ENCODE measurements at places on chromosomes 13 and 19.

- DNase-seq: no peak
Measured at GRCh38 chr19:1896508-1896907, 8.7 kb upstream of the ADAT3 start.

GRCh38 chr13:106432636-106433035 is 102.8 kb downstream of the EFNB2 start:
- no peak for DNase-seq

- DNase-seq: no peak
Measured at GRCh38 chr13:101545521-101545920, 93.0 kb downstream of the ITGBL1 start.

- no peak for DNase-seq
Measured at GRCh38 chr19:6253954-6254733, 25.6 kb downstream of the MLLT1 start.

DNA sequence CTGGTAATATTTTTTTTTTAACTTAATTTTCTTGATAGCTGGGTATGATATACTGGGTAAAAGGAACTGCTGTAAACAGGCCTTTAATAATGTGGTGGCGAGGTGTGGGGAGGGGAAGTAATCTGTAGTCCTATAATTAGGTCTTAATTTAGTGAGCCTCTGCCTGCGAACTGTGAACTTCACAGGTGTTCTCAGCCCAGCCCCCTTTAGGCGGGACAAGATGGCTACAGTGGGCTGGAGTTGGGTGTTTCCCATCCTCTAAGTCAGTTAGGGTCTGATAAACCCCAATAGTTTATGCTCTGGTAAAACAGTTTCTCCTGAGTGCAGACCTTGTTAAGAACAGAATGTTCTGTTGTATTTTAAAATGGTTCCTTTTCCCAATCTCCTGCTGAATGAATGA is 97.6 kb upstream of the SERP2 start:
- DNase-seq: no peak

DNA sequence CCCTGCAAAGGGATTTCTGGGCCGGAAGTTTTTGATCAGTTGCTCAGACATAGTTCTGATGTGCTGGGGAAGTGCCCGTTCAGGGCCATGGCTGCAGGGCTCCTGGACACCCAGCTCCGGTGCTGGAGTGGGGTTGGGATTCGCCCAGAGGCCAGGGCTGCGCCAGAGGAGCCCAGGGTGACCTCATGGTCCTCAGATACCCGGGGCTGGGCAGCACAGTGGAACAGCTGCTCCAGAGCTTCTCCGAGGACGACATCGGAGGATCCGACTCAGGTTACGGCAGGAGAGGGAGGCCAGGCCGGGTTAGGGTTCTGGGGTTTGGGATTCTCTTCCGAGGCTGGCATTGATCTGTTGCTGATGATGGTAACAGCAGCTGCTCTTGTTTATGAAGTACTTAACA is 20.9 kb downstream of the CARM1 start:
- no peak for DNase-seq

- no peak for DNase-seq
Measured at GRCh38 chr19:29651622-29652394, 13.5 kb upstream of the PLEKHF1 start.

DNA sequence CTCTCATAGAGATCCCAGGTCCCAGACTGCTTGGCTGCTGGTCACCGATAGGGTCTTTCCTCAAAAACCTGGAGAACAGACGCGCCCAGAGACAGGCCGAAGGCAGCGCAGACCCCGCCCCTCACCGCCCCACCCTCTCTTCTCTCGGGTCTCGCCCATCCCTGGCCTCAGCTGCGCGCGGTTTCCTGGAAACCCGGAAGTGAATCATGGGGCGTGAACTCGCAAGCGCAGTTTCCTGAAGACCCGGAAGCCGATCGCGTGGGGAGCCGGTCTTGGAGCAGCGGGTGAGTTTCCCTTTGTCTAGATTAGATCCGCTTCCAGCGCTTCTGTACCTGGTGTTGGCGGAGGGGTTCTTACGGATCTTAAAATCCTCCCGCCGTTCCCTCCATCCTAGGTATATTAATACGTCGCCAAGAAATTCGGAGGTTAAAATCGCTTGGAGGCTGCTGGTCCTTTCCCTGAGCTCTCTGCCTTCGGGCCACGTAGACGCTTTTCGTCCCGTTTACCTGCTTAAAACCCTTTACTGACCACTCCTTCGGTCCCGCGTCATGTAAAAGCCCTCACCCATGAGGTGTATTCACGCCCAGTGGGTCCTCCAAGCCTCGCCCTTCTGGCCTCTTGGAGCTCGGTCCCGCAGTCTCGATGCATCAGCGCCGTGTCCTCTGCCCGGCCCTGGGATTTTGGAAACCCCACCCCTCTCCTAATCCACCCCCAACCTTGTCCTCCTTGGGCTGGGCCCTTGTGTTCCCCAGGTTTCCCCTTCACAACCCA is at the start of gene ZNF578:
Gene ZNF578, plus strand, starts transcription at position 230 of the 771 bp plus-strand sequence. CDS start 48,293 bp downstream, outside the sequence.
- DNase-seq: no peak

DNA sequence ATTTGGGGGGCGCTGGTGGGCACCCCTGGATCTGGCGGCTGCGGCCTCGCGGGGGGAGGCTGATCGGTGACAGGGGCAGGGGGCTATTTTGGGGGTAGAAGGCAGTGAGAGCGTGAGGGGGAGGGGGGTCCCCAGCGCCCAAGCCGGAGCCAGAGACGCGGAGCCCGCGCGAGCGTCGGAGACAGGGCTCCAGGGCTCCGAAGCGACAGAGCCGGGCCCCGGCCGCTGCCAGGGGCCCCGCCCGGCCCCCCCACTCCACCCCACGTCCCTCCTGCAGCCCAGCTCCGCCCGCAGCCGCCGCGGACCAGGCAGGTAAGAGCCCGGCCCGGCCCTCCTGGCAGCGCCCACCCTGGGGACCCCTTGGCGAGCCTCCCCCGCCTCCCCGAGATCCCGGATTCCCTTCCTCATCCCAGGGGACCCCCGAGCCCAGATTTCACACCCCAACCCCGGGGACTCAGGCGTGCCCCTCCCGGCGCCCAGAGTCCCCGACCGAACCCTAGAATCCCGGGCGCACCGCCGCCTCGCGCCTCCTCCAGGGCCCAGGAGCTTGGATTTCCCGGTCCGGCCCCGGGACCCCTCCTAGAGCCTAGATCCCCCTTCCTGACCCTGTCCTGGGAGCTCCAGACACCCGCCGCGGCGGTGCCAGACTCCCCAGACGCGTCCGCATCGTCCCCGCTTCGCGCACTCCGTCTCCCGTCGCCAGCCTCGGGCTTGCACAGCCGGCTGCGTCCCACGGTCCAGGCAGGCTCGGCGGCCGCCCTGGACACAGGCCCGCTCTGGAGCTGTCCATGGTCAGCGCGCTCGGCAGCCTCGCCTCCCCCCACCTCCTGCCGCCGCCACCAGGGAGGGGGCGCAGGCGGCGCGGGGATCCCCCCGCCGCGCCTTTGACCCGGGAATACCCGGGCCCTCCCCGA is at the start of gene PPFIA3:
Gene PPFIA3, plus strand, starts transcription at position 134 of the 914 bp plus-strand sequence. CDS start 8,330 bp downstream, outside the sequence.
- DNase-seq: no peak

DNA sequence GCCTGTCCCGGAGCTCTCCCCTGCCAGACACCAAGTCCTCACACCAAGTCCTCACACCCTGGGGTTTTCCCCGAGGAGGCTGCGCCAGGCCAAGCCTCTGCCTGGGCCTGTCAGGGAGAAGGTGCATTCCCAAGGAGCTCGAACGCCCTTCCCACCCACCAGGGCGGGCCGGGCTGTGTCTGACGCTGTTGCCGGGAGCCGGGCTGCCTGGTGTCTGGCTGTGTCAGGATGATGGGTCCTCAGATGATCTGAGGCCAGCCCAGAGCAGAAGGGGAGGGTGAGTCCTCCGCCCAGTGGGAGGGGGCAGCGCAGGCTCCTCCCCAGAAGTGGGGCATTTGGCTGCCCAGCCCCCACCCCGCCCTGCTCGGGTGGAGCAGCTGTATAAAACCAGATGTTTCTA is 2.3 kb upstream of the HAS1 start:
- no peak for DNase-seq

DNA sequence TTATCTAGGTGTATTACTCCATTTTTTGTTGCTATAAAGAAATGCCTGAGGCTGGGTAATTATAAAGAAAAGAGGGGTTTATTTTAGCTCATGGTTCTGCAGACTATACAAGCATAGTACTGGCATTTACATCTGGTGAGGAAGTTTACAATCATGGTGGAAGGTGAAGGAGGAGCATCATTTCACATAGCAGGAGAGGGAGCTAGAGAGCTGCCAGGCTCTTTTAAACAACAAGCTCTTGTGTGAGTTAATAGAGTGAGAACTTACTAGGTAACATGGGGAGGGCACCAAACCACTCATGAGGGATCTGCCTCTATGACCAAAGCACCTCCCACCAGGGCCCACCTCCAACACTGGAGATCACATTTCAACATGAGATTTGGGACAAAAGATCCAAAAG is 221.7 kb upstream of the GPC6 start:
- DNase-seq: no peak

- DNase-seq: no peak
Measured at GRCh38 chr19:54938906-54939305, 8.4 kb downstream of the NLRP7 start.

- no peak for DNase-seq
Measured at GRCh38 chr19:51780270-51780669, 14.7 kb upstream of the FPR3 start.

GRCh38 chr13:75329723-75330122 is 152.2 kb downstream of the TBC1D4 start:
- no peak for DNase-seq

- no peak for DNase-seq
Measured at GRCh38 chr19:45767410-45767880, 1.6 kb downstream of the SIX5 start.

GRCh38 chr19:40217027-40217810 is 965 bp downstream of the TTC9B start:
- no peak for DNase-seq

DNA sequence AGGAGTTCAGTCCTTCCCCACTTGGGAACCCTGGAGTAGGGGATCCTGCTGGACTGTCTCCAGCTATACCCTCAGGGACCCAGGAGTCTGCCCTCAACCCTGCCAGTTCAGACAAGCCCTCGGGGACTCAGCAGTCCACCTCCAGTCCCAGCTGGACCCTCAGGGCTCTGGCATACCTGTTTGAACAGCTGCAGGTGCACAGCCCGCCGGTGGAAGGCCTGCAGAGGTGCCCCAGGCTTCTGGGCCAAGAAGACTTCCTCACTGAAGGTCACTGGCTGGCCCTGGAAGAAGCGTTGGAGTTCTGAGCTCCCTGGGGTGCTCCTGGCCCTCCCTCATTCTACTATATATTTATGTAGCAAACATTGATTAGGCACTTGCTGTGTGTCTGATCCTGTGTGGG is 8.6 kb downstream of the CRB3 start:
- DNase-seq: no peak

DNA sequence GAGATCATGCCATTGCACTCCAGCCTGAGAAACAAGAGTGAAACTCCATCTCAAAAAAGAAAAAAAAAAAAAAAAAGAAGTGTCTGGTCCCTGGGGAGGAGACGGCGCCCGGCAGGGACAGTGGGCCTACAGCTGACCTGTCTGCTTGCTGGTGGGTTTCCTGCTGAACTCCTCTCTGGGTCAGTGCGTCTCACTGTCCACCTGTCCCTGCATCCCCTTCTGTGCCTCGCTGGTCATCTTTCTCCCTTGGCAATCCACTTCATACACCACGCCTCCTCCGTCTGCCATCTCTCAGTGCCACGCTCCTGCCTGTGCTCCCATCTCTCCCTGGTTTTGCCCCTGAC is 63.4 kb downstream of the ACSBG2 start:
- DNase-seq: no peak

DNA sequence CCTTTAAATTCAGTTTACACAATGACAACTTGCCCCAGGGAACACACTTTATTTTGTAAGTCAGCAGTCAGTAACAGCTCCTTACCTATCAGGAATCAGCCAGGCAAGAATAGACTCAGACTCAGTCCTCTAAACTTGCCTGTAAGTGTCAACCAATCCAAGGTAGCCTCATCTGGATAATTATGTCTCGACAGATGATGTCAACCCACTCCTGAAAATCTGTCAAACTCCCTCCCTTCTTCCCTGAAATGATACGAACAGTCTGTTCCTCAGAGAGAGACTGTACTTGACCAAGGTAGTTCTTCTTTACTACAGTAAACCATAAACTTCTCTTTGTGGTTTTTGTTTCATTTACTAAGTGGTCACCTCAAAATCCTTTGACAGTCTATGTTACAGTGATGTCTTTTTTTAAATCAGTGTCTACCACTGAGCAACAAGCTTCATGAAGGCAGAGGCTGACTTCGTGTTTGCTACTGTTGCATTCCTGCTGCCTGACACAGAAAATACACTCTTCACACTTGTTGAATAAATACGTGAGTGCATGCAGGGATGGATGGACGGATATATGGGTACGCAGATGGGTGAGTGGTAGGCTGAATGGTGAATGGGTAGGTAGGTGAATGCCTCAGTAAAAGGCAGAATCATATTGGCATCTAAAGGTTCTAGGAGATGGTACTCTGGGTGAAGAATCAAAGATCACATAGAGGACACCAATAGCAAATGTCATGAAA is 17.5 kb upstream of the FREM2 start:
- no peak for DNase-seq

DNA sequence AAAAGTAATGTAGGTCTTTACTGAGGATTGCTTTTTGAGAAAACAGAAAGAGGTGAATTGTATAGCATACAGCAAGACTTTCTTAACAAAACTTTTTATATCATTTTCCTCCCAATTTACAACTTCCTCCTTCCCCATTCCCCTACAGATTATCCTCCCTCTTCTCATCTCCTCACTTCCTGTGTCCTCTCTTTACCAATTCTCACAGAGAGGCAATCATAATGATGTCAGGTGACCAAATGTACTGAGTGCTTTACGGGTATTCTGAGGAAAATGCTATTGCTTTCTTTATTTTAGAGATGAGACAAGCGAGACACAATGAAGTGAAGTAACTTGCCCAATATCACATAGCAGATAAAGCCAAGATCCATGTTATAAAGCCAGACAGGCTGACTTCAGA is 1.7 kb upstream of the MTMR6 start:
- DNase-seq: no peak

GRCh38 chr13:72599178-72599743 is 128.2 kb downstream of the MZT1 start:
- DNase-seq: no peak

DNA sequence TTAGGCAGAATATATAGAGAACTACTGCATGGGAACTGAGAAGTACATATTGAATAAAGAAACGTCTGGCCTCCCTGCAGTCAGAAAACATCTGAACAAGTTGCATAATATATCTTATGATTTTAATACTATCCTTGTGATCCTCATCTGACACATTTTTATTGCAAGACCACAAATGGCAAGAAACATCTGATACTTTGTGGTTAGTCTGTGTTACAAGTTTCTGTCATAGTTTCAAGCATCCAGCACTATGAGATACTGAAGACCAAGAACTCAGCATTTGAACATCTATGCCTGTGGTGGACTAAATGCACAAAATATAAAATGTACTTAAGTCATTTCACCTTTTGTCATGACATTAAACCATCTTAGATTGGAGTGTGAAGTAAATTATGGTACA is 1175.8 kb upstream of the MIR17HG start:
- no peak for DNase-seq

DNA sequence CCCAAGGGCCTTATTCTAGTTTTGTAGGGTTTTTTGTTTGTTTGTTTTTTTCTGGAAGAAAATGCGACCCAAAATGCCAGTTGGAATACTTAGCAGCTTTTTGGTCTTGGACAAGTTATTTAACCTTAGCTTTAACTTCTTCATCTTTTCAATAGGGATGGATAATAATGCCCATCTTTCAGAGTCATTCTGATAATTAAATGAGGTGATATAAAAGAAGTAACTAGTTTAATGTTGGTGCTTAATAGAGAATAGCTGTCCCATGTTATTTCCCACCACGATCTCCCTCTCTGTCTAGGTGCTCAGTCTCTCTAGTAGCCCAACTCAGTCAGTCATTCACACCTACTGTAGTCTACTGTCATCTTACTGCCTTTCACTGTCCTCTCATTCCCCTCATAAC is 8.0 kb downstream of the LSM14A start:
- no peak for DNase-seq

GRCh38 chr19:16136185-16136999 is 7.1 kb upstream of the HSH2D start:
- DNase-seq: no peak
